ENCODE measurements at places on chromosomes 4 and X.
A peak's percentile ranks its signal among the peaks of the same experiment; 100 is the strongest.

- no peak for DNase-seq
These were observed 64.8 kb downstream of the PJA1 start for GRCh38 chrX:69100478-69100877.

GRCh38 chrX:6695717-6696116, 160.8 kb upstream of the VCX3A start:
- DNase-seq, result no peak

DNA sequence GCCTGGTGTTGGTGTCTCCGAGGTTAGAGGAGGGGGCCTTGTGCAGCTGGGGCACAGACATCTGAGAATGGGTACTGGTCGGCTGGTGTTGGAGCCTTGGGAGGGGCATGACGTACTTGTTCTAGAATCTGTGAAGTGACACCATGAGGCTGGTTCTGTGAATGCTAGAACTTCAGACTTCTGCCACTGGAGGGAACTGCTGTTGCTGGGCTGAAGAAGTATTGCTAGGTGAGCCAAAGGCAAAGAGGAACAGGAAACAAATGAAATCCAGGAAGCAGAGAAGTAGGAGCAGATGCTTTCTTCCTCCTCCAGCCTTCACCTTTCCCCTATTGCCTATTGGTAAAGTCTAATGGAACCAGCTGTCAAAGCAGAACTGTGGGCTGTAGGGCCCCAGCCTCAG, 120.9 kb upstream of the DDIT4L start:
- DNase-seq, result no peak

DNA sequence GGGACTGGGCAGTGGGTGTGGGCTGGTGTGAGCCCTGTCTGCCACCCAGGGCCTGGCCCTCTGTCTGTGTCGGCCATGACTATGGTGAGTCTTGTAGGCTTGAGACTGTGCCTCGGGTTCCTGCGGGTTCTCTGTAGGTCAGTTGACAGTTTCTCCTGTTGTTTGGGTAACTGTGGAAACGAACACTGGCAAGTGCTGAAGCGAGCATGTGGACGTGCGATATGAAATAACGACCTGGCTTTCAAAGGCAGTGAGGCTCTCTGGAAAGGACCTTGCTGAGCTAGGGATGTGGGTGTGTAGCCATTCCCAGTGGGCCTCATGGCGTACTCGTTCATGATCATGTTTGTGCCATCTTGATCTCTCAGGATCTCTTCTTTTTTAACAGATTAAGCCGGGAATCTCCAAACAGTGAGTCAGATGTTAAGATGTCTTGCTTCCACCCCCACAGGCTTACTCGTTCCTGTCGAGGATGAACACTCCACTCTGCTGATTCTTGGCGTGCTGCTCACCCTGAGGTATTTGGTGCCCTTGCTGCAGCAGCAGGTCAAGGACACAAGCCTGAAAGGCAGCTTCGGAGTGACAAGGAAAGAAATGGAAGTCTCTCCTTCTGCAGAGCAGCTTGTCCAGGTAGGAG, 41.3 kb downstream of the HTT start:
- no peak for DNase-seq

DNA sequence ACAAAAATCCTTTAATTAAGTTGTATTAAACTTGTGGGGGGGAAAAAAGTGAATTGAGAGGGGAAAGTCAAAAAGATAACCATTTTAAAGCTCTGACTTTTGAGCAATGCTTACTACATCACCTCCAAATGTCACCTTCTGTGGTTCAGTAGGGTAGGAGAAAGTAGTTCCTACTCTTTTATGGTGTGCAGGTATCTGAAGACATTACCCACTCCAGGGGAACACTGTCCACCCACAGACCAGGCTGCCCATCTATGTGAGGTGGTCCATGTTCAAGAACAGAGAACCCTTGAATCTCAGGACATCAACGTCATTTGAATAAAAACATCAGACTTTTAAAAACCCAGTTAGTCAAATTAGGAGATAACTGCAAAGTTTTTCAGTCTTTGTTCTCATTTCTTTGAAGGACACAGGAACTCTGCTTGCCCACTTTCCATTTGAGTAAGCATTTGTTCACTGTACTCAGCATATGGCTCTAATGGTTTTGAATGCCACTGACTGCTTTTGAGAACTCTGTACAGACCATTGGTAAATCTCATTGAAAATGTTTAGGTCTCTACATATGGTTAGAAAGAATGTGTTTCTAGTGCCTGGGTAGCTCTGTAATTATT, 18.4 kb downstream of the NMU start:
- DNase-seq, result no peak

DNA sequence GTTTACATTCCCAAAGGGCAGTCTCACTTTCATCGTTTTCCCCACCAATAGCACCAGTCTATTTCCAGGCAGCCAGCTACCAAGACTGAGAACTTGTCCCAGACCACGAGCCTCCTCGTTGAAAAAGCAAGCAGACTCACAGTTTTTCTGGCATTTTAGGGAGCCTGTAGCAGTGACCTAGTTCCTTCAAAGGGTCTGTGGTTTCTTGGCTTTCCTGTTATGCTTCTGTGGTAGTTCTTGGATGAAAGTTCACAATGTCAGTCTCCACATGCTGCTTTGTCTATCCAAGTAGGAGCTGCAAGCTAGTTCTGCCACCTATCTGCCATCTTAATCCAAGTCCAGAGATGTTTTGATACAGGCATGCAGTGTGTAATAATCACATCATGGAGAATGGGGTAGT, 151.6 kb upstream of the ZC4H2 start:
- DNase-seq, result no peak

DNA sequence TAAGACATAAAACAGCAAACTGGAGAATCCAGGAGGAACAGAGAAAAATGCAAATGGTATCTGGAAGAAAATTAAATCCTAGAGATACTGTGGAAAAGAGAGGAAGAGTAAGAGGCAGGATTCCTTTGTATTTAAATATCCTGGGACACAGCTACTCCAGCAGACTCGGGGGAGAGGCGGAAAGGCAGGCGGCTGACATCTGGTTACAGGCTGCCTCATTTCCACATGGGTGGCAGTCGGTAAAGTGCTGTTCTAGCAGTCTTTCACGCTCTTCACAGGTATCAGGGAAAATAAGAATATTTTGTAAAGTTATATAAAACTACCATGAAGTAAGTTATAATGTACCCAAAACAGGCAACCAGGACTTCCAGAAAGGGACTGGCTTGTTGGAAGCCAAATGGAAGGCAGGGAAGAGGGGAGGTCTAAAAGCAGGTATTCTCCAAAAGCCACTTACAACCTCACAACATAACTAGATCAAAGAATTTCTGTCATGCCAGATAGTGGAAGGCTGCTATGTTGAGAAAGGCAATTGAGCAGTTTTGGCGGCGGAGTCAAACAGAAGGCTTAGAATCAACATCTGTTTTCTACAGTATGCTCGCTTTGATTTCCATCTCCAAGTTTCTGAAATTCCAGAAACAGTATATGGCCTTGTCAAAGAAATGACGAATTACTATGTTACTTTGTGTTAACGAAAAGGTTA, 1.3 kb upstream of the TIGD2 start:
- peak; percentile 29 for DNase-seq

DNA sequence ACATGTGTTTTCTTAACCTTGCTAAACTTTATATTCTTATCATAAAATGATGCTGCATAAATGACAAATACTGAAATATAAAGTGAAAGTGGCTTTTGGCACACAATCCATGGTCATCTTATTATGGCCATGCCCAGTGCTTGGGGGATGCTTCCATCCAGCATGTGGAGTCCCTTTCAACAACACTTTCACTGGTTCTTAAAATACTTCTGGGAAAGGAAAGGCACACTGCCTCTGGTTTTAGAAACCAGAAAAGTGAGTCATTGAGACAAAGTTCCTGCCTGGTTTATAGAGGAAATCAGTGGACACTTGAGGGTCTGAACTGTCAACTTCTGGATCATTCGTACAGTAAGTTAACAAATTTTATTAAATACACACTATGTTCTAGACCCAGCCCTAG, 248.0 kb upstream of the ADAMTS3 start:
- no peak for DNase-seq

DNA sequence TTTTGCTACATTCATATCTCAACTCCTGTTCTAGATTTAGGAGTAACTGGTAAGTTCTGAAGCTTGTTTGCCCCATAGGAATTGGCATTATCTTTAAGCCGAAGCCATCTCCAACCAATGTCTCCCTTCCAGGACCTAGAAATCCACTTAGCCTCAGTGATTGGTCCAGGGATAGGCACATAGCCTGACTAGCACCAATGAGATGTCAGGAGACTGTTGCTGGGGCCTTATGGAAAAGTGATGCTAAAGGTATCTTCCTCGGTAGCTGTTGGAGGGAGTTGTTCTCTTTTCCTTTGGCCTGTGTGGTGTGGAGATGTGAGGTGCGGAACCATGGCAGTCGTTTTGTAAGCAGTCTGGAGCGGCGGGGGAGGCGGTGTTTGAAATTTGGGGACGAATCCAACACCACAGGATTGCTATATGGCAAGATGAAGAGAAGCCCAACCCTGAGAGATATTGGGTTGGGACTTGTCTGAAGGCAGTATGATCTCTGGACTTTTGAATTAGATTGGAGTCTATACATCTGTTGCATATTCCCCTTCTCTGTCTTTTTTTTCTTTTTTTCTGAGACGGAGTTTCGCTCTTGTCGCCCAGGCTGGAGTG, 109.8 kb upstream of the ATP6AP2 start:
- no peak for DNase-seq

DNA sequence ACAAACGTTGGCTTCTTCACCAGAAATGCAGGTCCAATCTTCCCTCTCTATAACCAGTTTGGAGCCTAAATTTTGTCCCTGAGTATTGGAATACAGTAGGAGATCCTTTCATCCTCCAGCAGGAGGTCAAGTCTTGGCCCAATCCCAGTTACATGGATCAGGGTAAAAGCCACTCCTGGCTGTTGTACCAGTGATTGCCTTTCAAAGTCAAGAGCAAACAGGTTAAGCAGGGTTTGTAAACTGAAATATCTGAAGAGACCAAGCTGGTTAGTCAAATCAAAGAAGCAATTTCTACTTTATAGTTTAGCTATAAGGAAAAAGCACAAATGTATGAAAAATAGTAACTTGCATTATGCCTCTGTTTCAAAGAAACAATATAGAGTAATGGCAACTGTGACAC, 329.4 kb downstream of the NAF1 start:
- DNase-seq, result no peak

DNA sequence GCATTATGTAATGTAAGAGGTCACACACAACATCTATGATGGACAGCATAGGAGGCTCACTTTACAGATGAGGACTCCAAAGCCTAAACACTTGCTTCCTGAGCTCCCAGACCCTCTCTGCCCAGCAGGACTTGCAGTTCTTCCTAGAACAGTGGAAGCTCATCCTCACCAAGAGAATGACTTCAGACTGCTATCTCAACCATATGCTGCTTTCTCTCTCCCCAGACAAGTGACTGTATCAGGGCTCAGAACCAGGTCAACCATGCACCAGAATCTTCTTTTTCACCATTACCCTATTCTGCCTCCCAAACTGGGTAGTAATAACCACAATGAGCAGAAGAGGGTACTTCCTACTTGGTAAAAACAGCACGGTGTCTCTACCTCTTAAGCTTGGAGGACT, 12.2 kb downstream of the RNF150 start:
- no peak for DNase-seq

DNA sequence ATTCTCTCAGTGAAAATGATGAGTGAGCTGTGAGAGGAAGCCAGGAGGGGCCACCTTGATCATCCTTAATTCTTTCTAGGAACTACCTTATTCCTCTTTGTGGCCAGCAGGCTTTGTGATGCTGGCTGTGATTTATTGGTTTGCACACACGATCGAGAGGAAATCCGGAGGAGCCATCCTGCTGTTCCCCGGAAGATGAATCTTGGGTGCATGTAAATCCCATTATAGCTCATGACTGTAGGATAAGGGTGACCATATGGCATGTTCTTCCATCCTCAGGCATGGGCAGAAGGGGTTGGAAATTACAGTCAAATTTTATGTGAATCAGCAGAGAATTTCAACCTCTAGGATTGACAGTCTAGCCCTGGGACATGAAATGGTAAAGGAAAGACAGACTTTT, 254.5 kb downstream of the UNC5C start:
- DNase-seq, result no peak
